ENCODE measurements at places on chromosomes 13 and 19.

- no peak for DNase-seq
- no peaks in the 10 kb centered on the region for H3K27me3 ChIP-seq
- peak overlapping the region; percentile 30 for H3K27ac ChIP-seq
- no peaks in the 10 kb centered on the region for H3K4me1 ChIP-seq
These were observed 41.3 kb downstream of the RCBTB2 start for GRCh38 chr13:48491423-48492095.

- DNase-seq = no peak
- H3K27me3 ChIP-seq = no peaks in the 10 kb centered on the region
- H3K27ac ChIP-seq = no peak overlapping the region
- no peaks in the 10 kb centered on the region for H3K36me3 ChIP-seq
- peaks cover 7% of the 10 kb centered on the region for H3K4me1 ChIP-seq
These were observed 15.4 kb downstream of the RB1 start for GRCh38 chr13:48318821-48319511.

- no peaks in the 10 kb centered on the region for H3K27me3 ChIP-seq
- no peak for DNase-seq
- H3K36me3 ChIP-seq = no peaks in the 10 kb centered on the region
- peak overlapping the region; percentile 13 for H3K27ac ChIP-seq
These were observed 523.5 kb upstream of the ARGLU1 start for GRCh38 chr13:107091428-107091827.

DNA sequence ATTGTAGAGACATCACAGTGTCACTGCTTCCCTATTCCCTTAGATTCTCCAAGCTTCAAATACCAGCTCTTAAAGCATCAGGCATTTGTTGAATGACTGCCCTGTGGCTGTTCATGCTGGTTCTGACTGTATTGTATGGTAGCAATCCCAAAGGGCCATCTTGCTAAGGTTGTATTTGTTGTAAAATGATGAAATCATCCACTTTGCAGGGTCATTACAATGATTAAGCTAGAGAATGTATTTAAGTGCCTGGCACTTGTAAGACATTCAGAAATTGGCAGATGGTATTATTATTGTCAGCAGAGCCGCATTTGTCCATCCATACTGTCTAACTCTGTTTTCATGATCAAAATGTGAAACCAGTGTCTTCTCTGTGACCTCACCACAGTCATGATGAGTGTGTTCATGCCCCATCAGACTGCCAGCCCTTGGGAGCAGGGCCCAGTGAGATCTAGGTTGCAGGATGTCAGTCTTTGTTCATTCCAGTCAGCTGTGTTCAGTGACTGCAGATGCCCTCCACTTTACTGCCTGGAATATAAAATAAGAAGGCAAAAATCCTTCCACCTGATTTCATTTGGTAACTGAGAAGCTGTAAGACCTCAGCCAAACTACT is 86.1 kb downstream of the DHRS12 start:
- peaks cover 21% of the 10 kb centered on the region for H3K4me1 ChIP-seq
- H3K4me3 ChIP-seq = no peak overlapping the region
- H3K27ac ChIP-seq = no peak overlapping the region
- no peaks in the 10 kb centered on the region for H3K27me3 ChIP-seq
- DNase-seq = no peak

DNA sequence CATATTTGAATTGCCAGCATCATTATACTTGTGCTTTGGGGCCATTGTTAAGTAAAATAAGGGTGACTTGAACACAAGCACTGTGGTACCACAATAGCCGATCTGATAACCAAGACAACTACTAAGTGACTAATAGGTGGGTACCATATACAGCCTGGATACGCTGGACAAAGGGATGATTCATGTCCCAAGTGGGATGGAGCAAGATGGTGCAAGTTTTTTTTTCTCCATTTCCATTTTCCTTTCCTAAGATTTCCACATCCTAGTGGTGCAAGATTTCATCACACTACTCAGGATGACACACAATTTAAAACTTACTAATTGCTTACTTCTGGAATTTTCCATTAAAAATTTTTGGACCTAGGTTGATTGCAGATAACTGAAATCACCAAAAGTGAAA is 15.1 kb downstream of the BRCA2 start:
- DNase-seq = no peak
- H3K4me3 ChIP-seq = no peak overlapping the region
- no peaks in the 10 kb centered on the region for H3K36me3 ChIP-seq
- H3K4me1 ChIP-seq = no peaks in the 10 kb centered on the region
- no peak overlapping the region for H3K27ac ChIP-seq

DNA sequence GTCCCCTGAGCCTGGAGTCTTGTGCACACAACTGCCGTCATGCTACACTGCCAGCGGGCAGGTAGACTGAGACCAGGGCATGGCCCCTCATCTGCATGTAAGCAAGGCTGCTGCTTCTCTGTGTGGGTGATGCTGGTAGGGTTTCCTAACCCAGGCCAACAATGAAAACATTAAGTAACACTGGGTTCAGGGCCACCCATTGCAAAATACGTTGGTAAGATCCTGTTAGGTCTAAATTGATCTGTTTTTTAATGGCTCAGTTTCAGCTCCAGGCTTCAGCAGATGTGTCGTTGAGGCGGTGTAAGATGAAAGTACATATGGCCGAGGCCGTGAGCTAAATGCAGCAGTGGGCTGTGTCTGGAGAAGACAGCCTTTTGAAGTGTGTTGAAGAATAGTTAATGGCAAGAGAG is 383.4 kb downstream of the IRS2 start:
- H3K4me3 ChIP-seq = no peak overlapping the region
- no peaks in the 10 kb centered on the region for H3K4me1 ChIP-seq
- H3K27me3 ChIP-seq = no peaks in the 10 kb centered on the region
- H3K27ac ChIP-seq = no peak overlapping the region
- no peak for DNase-seq

DNA sequence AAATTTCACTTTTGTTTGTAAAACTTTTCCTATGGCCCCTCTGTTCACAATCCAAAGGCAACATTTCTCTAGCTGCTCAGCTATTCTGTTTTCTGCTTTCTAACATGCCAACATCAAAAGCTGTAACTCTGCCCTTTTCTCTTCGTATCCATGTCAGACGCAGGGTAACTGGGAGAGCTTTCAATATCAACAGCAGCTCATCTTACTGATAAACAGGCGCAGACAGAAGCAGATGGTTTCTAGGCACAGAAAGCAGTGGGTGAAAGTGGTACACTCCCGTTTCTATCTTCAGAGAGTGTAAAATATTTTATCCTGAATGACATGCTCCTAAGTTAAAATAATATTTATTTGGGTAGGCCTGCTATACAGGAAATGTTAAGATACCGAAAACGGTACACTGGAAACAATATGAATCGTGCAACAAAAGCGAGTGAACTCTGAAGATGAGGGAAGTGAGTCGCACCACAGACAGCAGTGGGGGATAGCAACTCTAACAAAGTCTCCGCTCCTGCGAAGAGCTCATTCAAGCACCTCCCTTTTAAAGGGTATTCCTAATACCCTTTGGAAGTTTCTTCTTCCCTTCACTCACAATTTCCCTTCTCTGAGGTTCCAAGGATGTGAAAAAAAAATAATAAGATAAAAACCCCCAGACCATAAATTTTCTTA is 798.3 kb downstream of the GPC5 start:
- no peaks in the 10 kb centered on the region for H3K36me3 ChIP-seq
- H3K4me1 ChIP-seq = no peaks in the 10 kb centered on the region
- no peak for DNase-seq
- no peak overlapping the region for H3K27ac ChIP-seq
- H3K27me3 ChIP-seq = no peaks in the 10 kb centered on the region

DNA sequence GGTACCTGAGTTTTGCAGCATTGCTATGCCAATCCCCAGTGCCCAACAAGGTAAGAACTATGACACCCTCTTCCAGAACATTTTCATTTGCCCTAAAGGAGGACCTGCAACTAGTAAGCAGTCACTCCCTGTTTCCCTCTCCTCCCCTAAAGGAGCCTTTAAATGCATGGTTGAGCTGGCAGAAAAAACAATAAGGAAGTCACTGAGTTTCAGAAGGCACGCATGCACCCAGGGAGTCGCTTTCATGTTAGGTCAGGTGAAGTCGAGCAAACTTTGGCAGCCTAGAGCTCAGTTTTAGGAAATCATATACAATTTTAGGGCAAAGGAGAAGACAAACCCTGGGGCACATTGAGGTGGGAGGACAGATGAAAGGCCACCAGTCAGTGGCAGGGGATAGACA is 11.8 kb downstream of the NLRP11 start:
- H3K27ac ChIP-seq = no peak overlapping the region
- H3K27me3 ChIP-seq = no peaks in the 10 kb centered on the region
- no peaks in the 10 kb centered on the region for H3K4me1 ChIP-seq
- H3K4me3 ChIP-seq = no peak overlapping the region
- no peak for DNase-seq
- no peaks in the 10 kb centered on the region for H3K36me3 ChIP-seq

- no peaks in the 10 kb centered on the region for H3K27me3 ChIP-seq
- peak overlapping the region; percentile 97 for H3K4me3 ChIP-seq
- H3K36me3 ChIP-seq = peaks cover 8% of the 10 kb centered on the region
- H3K4me1 ChIP-seq = peaks cover 48% of the 10 kb centered on the region
- H3K27ac ChIP-seq = peak overlapping the region; percentile 82
These were observed 969 bp upstream of the POMP start for GRCh38 chr13:28657784-28658538.

GRCh38 chr13:73825143-73825542 is 309.1 kb downstream of the KLF12 start:
- no peak overlapping the region for H3K4me3 ChIP-seq
- DNase-seq = no peak
- no peaks in the 10 kb centered on the region for H3K36me3 ChIP-seq
- H3K27me3 ChIP-seq = no peaks in the 10 kb centered on the region
- no peak overlapping the region for H3K27ac ChIP-seq
- no peaks in the 10 kb centered on the region for H3K4me1 ChIP-seq

DNA sequence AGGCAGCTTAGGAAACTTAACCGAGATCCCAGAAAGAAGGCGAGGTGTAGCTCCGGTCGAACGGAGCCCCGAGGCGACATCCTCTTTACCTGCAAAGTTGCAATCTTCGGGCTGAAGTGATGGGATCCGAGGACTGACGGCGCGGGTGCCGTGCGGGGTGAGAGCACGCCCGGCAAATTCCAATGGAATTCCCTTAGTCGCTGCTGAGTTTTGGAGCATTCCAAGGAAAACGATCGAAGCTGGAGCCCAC is 141 bp downstream of the TRPC4 start:
- no peaks in the 10 kb centered on the region for H3K36me3 ChIP-seq
- H3K4me1 ChIP-seq = peaks cover 4% of the 10 kb centered on the region
- peak overlapping the region; percentile 48 for H3K27ac ChIP-seq
- DNase-seq = no peak
- H3K4me3 ChIP-seq = peak overlapping the region; percentile 80

GRCh38 chr13:105070452-105070851 is 1465.0 kb downstream of the EFNB2 start:
- H3K27ac ChIP-seq = no peak overlapping the region
- no peak for DNase-seq
- no peaks in the 10 kb centered on the region for H3K4me1 ChIP-seq
- no peaks in the 10 kb centered on the region for H3K36me3 ChIP-seq
- H3K4me3 ChIP-seq = no peak overlapping the region
- H3K27me3 ChIP-seq = no peaks in the 10 kb centered on the region

- H3K27ac ChIP-seq = no peak overlapping the region
- no peaks in the 10 kb centered on the region for H3K4me1 ChIP-seq
- no peaks in the 10 kb centered on the region for H3K36me3 ChIP-seq
- H3K27me3 ChIP-seq = no peaks in the 10 kb centered on the region
These were observed 515.4 kb downstream of the DCT start for GRCh38 chr13:93964146-93964512.

GRCh38 chr13:48776401-48776800 is 122.7 kb downstream of the CYSLTR2 start:
- H3K27ac ChIP-seq = no peak overlapping the region
- no peak overlapping the region for H3K4me3 ChIP-seq
- no peaks in the 10 kb centered on the region for H3K4me1 ChIP-seq
- no peaks in the 10 kb centered on the region for H3K27me3 ChIP-seq
- DNase-seq = no peak

GRCh38 chr13:112545856-112546255 is 42.1 kb downstream of the TUBGCP3 start:
- no peak for DNase-seq
- H3K27ac ChIP-seq = no peak overlapping the region
- H3K4me1 ChIP-seq = no peaks in the 10 kb centered on the region
- H3K27me3 ChIP-seq = no peaks in the 10 kb centered on the region

GRCh38 chr13:100485265-100485664 is 103.3 kb downstream of the GGACT start:
- no peak overlapping the region for H3K4me3 ChIP-seq
- H3K27ac ChIP-seq = no peak overlapping the region
- no peaks in the 10 kb centered on the region for H3K27me3 ChIP-seq
- no peak for DNase-seq
- H3K4me1 ChIP-seq = no peaks in the 10 kb centered on the region
- H3K36me3 ChIP-seq = no peaks in the 10 kb centered on the region

DNA sequence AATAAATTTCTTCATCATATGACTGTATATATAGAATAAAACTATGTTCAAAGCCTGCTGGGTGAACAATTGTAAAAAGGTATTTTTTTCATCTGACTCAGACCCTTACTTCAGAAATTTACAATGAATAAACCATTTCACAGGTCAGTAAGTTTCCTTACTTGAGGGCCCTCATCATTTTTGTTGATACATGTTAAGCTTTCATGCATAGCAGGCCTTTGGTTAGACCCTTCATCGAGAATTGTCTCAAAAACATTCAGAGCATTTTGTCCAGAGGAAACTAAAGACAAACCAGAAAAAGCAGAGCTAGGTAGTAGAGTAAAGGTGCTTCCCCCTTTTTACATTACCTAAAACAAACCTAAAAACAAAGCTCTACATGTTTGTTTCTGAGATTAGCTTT is 46.2 kb downstream of the FNDC3A start:
- H3K27ac ChIP-seq = no peak overlapping the region
- H3K4me1 ChIP-seq = peaks cover 7% of the 10 kb centered on the region
- H3K36me3 ChIP-seq = no peaks in the 10 kb centered on the region
- DNase-seq = no peak
- H3K27me3 ChIP-seq = no peaks in the 10 kb centered on the region

- DNase-seq = no peak
- no peaks in the 10 kb centered on the region for H3K36me3 ChIP-seq
- H3K27ac ChIP-seq = no peak overlapping the region
These were observed 550.8 kb upstream of the SLITRK1 start for GRCh38 chr13:84433024-84433423.

GRCh38 chr19:14554382-14554812 is 17.5 kb downstream of the NDUFB7 start:
- DNase-seq = no peak
- H3K27me3 ChIP-seq = no peaks in the 10 kb centered on the region
- H3K27ac ChIP-seq = no peak overlapping the region
- peaks cover under 1% of the 10 kb centered on the region for H3K36me3 ChIP-seq
- no peak overlapping the region for H3K4me3 ChIP-seq

- no peaks in the 10 kb centered on the region for H3K27me3 ChIP-seq
- H3K4me1 ChIP-seq = no peaks in the 10 kb centered on the region
- no peak overlapping the region for H3K27ac ChIP-seq
These were observed 110.8 kb downstream of the TEX29 start for GRCh38 chr13:111431206-111431605.

GRCh38 chr19:34096020-34096915 is 76.0 kb upstream of the LSM14A start:
- H3K27ac ChIP-seq = no peak overlapping the region
- H3K4me1 ChIP-seq = no peaks in the 10 kb centered on the region
- no peaks in the 10 kb centered on the region for H3K36me3 ChIP-seq
- DNase-seq = no peak
